NCI-H187 treated with DMSO at 0.1 percent for 48 hours (cell line): ENCODE measurements at places on chromosomes 3 and 15.

- DNase-seq = no peak
Observed at GRCh38 chr15:75367406-75367912, 948 bp downstream of the MAN2C1 start.

GRCh38 chr3:184349563-184350470 is 11.6 kb downstream of the CLCN2 start:
- no peak for DNase-seq

DNA sequence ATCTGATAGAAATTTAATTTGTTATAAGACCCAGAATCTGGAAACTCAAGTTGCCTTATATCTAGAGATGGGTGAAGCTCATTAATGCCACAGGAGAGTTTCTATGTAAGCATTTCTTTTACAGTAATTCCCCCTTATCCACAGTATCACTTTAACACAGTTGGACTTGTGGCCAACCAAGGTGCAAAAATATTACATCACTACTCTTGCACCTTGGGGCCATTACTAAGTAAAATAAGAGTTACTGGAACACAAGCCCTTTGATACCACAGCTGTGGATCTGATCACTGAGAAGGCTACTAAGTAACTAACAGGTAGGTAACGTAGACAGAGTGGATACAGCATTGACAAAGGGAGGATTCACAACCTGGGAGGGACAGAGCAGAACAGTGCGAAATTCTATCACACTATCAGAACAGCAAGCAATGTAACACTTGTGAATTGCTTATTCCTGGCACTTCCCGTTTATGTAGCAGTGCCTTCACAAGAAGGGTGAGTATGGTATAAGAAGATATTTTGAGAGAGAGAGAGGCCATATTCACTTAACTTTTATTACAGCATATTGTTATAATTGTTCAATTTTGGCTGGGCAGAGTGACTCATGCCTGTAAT is 33.9 kb upstream of the TOPBP1 start:
- no peak for DNase-seq

DNA sequence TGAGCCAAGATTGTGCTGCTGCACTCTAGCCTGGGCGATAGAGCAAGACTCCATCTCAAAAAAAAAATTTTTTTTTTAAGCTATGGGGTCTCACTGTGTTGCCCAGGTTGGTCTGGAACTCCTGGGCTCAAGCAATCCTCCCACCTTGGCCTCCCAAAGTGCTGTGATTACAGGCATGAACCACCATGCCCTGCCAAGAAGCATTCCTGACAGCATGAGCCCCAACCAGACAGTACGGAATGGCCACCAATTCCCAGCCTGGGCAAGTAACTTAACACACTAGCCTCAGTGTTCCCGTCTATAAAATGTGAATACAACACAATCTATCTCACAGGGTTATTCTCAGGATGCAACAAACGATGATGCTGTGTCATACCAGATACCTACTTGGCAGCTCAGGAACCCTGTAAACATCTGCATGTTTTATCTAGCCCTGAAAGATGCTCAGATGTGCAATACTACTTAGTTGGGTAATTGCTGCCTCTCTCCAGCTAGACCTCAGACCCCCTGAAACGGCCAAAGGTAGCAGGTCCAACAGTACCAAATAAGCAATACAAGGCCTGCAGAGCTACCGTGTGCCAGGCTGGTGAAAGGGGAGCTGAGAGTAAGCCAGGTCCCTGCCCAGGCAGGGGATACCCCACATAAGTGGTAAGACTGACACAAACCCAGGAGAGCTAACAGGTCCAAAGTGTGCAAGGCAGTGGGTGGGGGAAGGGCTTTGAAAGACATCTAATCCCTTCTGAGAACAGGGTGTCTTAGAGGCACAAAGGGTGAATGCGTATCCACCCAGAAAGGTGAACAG is 1.9 kb downstream of the TKT start:
- DNase-seq = no peak

GRCh38 chr15:78635346-78635745 is 5.7 kb downstream of the CHRNB4 start:
- no peak for DNase-seq

DNA sequence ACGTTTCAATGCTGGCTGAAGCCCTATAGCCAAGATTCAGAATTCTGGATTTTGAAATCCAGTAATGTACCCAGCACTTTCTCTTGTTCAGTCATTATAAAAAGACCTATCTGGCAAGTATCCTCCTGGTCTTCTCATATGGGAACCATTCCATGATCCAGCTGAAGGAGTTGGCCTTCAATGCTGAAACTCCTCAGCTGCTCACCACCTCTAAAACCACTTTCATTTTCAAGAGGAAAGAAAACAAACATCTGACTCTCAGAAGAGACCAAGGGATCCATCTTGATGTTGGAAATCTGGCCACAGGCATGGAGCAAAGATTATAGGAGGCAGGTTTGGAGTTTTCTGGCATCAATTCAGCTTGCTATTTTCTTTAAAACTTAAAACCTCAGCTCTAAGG is 235.4 kb downstream of the FMN1 start:
- no peak for DNase-seq

DNA sequence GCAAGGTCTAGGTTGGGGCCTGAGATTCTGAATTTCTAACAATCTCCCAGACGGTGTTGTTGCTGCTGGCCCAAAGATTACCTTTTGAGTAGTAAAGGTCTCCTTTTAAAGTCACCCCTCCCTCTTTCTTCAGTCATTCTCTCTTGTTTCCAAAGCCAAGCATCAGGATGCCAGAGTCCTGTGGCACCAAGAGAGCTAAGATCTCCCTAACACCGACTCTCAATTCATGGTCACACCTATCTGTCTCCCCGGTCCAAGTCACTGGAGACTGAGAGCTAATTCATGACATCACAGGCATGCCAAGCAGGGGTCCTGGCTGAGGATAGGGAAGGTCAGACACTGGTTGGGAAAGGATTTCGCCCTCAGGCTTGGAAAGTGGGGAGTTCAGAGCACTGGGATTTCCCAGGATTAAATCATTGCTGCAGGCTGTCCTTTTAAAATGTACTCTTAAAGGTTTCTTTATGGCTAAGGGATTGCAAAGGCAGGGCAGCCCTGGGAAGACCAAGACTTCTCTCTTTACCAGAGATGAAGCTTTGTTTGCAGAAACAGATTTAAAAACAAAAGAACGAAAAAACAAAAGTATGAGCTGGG is 7.3 kb downstream of the SHOX2 start:
- no peak for DNase-seq

DNA sequence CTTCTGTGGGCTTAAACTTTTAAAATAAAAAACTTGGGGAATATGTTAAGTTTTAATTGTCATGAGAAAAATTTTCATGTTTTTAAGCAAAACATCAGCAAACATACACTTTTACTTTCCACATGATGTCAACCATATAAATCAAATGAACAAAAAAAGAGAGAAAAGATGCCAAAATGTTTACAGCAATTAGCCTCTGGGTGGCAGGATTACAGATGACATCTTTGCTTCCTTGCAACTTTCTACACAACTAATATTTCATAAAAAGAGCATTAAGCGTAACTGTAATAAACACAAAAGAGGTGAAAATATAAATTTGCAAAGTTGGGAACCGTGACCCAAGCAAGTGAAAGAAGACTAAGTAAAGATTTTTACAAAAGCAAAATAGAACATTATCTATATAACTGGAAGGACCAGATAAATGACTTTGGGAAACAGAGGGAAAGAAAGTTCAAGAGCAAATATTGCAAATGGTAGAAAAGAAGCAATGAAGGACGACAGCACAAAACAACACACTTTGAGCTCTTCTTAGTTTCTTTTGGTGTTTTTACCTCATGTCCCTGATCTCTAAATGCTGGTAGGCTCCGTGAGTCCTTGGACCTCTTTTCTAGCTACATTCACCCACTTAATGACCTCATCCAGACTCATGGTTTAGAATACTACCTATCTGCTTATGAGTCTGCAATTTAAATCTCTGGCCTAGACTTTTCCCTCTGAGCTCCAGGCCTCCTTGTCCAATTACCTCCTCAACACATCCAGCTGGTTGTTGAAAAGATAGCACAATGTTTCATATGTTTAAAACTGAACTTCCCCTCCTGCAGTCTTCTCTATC is 9.4 kb downstream of the TP53BP1 start:
- DNase-seq = no peak

DNA sequence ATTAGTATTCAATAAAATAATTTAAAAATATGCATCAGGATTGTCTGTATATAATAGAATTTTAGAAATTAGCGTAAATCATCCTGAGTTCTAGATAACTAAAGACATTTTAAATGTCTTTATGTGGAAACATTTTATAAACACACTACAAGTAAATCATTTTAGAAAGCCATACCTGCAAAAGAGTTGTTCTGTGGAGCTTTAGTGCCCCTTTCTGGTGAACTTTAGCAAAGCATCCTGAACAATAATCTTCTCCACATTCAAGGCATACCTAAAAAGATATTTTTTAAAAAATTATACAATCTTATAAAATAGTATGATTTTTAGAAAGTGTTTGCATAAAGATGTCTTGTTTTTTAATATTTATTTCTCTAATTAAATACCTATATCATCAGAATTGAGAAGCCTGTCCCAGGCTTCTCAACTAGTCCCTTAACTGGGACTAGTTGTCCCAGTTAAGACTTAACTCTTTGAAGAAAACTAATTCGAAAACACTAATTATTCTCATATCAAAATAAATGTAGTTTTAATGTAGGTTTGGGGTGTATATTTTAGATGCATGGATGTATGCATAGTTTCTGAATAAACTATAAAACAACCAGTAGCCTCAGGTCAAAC is 29.7 kb downstream of the ZBBX start:
- no peak for DNase-seq

DNA sequence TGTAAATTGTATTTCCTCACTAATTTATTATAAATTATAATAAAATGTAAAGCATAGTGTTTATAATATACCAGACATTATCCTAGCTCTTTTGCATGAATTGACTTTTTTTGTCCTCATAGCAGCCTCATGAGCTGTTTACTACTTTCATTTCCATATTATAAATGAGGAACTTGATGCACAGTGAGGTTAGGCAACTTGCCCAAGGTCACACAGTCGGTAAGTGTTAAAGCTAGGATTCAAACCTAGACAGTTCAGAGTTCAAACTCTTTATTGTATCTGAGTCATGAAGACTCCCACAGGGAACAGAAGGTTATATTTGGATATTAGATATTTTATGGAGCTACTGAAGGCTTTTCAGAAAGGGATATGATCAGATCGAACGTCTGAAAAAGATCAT is 322.2 kb upstream of the SATB1 start:
- DNase-seq = no peak

DNA sequence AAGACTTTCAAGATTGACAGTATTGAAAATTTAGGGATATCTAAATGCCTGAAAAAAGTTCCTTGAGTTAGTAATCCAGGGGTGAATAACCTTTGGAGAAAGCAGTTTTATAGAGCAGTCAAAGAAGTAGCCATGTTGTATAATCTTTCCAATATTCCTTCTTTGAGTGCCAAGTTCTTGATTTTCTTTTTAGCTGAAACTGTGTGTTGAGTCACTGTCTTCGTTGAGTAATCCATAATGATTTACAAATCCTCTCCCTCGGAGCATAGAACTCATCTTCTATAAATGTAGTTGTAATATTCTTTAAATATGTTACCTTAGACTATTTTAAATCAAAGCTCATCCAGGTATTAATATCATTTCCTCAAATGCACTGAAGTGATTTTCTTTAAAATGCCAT is 135.2 kb downstream of the BBX start:
- DNase-seq = no peak

GRCh38 chr15:88624156-88624970 is 3.2 kb downstream of the AEN start:
- no peak for DNase-seq

GRCh38 chr3:195032106-195032759 is 238.7 kb downstream of the XXYLT1 start:
- DNase-seq = peak; percentile 66

- DNase-seq = no peak
Observed at GRCh38 chr3:155663467-155664212, 81.2 kb downstream of the PLCH1 start.

DNA sequence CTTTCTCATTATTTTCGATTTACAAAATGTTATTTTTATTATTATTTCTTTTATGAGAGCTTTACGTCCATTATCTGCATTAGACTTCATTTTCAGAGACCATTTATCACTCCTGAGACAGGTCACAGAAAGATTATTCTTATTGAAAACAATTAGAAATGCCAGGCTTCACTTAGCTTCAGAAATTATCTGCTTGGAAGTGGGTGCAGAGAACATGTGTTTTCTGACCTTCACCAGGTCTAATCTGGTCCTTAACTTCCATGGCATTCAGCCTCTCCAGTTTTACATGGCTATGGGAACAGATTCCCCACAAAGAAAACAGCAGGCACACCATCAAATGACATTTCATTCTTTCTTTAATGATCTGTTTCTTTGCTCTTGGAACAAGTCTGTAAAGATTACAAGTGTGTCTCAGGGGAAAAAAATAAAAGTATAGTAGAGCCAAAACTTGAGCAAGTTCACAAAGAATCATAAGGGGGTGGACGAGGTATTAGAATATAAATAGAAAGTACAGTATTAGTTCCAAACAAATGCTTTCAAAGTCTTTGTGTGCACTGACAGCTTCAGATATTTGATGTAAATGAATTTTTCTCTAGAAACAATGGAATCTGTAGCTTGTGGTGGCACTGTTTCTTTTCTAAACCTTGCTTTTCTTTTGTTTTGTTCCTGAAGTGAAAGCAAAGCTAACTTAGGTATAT is 294.2 kb upstream of the MEIS2 start:
- no peak for DNase-seq

DNA sequence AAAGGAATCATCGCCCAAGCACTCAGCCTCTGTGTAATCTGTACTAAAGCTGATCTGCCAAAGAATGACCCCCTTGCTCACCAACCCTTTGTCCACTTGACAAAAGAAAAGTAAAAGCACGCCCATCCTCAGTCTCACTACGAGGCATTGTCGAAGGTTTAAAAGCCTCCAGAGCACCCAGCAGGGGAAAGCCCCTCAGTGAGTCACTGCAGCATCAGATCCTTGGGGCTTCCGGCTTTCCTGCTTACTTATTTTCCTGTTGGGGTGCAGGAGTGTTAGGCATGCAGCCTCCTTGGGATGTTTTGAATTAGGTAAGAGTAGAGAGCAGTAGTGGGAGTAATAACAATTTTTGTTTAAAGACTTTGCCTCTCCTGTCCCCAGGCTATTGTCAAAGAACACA is 216.1 kb downstream of the MTHFS start:
- no peak for DNase-seq

DNA sequence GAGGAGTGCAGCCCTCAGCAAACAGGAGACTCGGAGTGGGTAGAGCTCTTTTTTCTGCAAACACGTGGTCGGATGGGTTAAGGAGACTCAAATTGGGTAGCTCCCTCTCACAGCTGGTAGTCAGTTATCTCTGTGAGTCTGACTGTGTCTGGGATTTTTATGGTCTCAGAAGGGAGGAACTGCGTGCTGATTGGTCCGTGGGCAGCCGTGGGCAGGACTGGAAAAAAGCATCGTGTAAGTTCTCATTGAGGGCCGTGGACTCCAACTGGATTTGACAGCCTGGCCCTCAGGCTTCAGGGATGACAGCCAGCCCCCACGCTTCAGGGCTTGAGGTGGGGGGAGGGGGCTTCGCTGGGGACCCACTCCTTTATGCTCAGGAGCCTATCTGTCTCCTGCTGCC is 463.9 kb downstream of the EPHA3 start:
- no peak for DNase-seq

DNA sequence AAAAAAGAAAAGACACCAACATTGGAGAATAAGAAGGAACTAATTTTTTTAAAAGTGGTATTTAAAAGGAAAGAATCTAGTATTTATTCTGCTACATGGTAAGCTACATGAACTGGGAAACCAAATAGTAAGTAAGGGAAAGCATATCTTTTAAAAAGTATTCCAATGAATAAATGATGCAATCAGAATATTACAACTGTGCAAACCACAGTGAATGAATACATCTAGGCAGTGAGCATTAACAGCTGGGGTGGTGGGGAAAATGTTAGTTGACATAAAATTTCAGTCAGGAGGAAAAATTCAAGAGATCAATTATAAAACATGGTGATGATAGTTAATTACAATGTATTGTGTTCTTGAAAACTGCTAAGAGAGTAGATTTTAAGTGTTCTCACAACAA is 16.9 kb downstream of the ICE2 start:
- no peak for DNase-seq
